ENCODE measurements at places on chromosomes 16 and 17.

DNA sequence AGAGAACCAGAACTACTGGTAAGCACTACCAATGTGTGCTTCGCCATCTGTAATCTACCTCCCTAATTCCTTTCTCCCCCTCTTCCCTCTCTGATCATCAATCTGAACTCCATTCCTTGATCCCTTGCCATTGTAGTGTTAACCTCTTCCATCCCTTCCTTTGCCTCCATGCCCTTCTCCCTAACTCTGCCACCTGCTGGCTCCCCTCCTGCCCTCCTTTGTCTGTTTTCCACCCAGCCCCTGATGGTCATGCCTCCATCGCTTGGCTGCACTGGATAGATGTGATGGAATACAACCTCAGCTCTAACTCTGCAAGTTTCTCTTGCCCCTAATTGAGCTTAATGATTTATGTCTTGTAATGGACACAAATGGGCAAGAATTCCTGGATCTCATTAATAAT lies 108.2 kb upstream of the ASIC2 start:
- DNase-seq: no peak

GRCh38 chr17:77375108-77375916 lies 234.5 kb downstream of the SEC14L1 start:
- no peak for DNase-seq

DNA sequence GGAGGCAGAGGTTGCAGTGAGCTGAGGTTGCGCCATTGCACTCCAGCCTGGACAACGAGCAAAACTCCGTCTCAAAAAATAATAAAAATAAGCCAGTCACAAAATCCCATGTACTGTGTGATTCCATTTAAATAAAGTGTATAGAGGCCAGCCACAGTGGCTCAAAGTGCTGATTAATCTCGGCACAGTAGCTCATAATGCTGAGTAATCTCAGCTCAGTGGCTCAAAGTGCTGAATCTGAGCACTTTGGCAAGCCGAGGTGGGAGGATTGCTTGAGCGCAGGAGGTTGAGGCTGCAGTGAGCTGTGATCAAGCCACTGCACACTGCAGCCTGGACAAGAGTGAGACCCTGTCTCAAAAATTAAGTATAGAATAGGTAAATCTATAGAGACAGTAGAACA lies 4.9 kb downstream of the TMED6 start:
- no peak for DNase-seq

GRCh38 chr16:22130528-22130927 lies 31.8 kb upstream of the SDR42E2 start:
- no peak for DNase-seq

DNA sequence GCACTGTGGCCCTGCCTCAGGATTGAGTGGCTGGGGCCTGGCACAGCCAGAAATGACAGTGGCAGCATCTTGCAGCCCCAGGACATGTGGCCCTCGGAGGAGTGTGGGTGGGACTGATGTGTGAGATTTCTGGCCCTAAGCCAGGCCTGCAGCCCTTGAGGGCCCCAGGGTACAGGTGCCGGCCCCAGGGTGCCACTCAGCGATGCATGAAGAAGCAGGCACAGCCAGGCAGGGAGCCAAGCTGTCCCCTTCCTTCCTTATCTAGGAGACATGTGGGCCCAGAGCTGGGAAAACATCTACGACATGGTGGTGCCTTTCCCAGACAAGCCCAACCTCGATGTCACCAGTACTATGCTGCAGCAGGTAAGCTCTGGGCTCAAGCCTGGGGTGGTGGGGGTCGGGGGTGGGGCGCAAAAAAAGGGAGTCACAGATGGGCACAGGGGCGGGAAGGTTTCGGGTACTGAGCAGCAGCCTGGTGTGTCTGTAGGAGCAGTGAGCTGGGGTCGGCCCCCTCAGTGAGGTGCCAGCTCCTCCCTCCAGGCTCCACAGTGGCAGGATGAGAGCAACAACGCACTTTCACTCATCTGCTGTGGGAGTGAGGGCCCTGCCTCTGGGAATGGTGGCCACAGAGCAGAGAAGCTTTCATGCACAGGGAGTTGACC lies 4.1 kb downstream of the ACE start:
- peak; percentile 46 for DNase-seq

- no peak for DNase-seq
These were observed 14.9 kb downstream of the IRF8 start for GRCh38 chr16:85913688-85914422.

DNA sequence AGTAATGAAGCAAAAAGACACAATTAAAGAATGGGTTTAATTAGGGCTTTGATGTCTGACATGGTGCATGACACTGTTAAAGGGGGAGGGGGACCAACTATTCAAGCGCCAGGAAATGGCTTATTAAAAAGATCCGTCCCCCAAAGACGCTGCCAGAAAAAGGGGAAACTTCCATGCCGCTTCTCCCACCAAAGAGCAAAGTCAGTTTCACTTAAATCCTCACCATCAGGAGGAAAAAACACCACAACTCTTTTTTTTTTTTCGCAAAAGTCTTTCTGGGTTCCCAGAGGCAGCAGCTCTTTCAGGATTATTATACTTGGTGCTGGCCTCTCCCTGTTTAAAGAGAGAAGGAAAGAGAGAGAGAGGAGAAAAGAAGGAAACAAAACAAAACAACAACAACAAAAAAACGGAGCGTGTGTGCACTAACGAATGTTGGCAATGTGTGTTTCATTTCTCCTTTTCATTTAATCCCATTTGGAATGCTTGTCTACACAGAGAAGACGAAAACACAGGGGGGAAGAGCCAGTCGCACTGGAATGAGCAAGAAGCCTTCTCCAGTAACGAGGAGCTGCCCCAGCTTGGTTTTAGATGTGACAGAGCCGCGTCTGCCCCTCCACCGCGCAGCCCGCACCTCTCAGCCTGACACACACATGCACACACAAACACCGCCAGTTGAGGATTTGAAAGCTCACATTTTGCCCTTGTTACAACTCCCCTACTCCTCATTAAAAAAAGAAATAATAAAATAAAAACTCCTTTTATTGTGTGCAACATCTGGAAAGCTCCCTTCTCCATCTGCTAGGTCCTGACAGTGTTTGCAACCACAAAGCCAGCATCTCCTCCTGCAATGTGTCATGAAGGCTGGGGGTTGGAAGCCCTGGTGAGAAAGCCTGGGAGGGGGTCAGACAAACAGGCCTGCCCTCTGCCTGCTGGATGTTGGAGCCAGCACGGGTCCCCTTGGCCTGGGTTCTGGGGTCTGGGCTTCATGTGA lies 32.7 kb upstream of the AXIN2 start:
- no peak for DNase-seq

- peak; percentile 86 for DNase-seq
These were observed 17.6 kb downstream of the ZNF213 start for GRCh38 chr16:3152277-3152990.

GRCh38 chr16:1963806-1964505 lies 670 bp downstream of the RPS2 start:
- no peak for DNase-seq

DNA sequence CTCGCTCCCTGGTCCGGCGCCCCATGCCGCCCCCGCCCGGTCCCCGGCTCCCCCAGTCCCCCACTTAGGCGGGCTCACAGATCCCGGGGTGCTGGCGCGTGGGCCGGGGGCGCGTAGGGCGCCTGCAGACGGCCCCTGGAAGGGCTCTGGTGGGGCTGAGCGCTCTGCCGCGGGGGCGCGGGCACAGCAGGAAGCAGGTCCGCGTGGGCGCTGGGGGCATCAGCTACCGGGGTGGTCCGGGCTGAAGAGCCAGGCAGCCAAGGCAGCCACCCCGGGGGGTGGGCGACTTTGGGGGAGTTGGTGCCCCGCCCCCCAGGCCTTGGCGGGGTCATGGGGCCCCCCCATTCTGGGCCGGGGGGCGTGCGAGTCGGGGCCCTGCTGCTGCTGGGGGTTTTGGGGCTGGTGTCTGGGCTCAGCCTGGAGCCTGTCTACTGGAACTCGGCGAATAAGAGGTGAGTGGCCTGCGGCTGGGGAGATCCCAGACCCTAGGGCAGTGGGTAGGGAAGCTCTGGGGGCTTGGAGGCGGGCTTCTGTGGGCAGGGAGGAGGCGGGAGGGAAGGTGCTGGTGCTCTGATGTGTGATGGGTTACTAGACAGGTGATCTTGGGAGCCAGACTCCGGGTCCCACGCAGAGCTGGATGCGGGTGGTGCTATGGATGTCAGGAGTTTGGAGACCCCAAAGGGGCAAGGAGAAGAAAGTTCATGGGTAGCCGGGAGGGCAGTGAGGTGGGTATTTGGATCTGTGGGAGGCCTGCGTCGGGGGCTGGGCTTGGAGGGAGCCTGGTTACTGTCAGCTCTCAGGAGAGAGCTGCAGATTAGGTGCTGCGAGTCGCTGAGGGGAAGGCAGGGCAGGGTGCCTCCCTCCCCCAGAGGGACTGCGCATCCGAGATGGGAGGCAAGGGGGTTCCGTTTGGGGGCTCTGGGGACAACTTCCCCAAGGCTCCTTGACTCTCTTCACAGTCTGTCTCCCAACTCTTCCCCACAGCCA lies 560 bp downstream of the EFNB3 start:
- DNase-seq: no peak

DNA sequence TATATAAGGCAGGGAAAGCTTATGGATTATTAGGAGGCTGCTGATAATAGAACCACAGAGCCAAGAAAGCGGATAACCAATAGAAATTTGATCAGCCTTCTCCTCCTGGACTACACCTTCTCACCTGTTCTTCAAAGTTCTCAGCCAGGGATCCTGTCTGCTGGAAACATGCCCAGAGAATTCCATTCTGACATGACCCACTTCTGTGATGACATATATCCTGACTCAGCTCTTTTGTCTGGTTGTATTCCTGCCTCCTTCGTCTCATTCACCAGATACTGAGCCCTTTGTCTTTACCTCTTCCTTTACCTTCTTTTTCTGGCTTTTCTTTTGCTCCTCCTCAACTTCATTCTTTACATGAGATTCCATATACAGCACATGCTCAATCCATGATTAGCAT lies 576.1 kb downstream of the CDH11 start:
- no peak for DNase-seq
